ENCODE measurements at places on chromosomes 5 and 9. TPM values are rescaled to one million over a fixed set of nuclear protein-coding genes. Genes with fewer than 3 reads are reported as not detected.

DNA sequence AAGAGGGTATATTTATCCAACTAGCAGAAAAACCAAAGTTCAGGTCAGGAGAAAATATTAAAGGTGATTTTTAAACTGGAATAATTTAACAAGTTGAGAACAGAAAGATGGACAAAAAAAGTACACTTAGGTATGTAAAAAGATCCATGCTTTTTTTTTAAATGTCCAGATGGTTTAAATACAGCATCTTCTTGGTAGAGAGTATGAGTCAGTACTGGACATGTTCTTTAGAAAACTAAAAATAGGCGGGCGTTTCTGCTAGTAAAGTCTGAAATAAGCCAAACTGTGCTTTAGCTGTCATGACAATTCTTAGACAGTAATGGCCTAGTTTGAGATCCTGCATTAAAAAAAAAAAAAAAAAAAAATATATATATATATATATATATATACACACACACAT, 255.9 kb upstream of the ST8SIA4 start:
- H3K4me3 ChIP-seq: no peak overlapping the region
- H3K4me1 ChIP-seq: no peaks in the 10 kb centered on the region
- no peaks in the 10 kb centered on the region for H3K36me3 ChIP-seq
- no peak overlapping the region for H3K27ac ChIP-seq
- DNase-seq: no peak
- H3K27me3 ChIP-seq: no peaks in the 10 kb centered on the region

DNA sequence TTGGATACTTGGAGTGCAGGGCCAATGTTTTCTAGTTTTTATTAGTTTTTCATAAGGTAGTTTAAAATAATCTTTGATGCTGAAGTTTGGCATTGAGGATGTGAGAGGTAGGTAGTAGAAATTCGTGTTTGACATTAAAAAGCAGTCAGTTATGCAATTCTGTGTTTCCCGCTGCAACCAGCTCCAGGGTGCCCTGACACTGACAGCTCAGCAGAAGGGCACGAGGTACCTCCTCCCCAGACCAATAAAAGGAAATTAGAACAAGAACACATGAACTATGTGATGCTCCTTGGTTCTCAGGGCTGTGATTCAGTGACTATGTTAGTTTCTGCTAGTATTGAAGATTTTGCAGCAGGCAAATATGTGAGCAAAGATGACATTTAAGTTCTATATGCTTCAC, 40.2 kb downstream of the NSUN2 start:
- H3K36me3 ChIP-seq: peaks cover 3% of the 10 kb centered on the region
- no peak overlapping the region for H3K27ac ChIP-seq
- DNase-seq: no peak
- H3K4me3 ChIP-seq: no peak overlapping the region
- no peaks in the 10 kb centered on the region for H3K4me1 ChIP-seq

GRCh38 chr5:138402640-138403039, 36.2 kb upstream of the REEP2 start:
- no peaks in the 10 kb centered on the region for H3K27me3 ChIP-seq
- H3K4me3 ChIP-seq: no peak overlapping the region
- DNase-seq: no peak

- H3K27me3 ChIP-seq: peaks cover 24% of the 10 kb centered on the region
- H3K27ac ChIP-seq: no peak overlapping the region
- DNase-seq: no peak
- peaks cover 21% of the 10 kb centered on the region for H3K4me1 ChIP-seq
- H3K36me3 ChIP-seq: no peaks in the 10 kb centered on the region
Measured at GRCh38 chr5:61626639-61627282, 294.7 kb downstream of the ZSWIM6 start.

GRCh38 chr5:162888268-162888667, 549.1 kb upstream of the CCNG1 start:
- H3K27ac ChIP-seq: no peak overlapping the region
- H3K4me3 ChIP-seq: no peak overlapping the region
- no peaks in the 10 kb centered on the region for H3K4me1 ChIP-seq
- no peaks in the 10 kb centered on the region for H3K36me3 ChIP-seq
- H3K27me3 ChIP-seq: no peaks in the 10 kb centered on the region

GRCh38 chr5:35082530-35082929, 34.8 kb upstream of the AGXT2 start:
- H3K36me3 ChIP-seq: no peaks in the 10 kb centered on the region
- no peak overlapping the region for H3K4me3 ChIP-seq
- no peak overlapping the region for H3K27ac ChIP-seq
- DNase-seq: no peak
- no peaks in the 10 kb centered on the region for H3K27me3 ChIP-seq

DNA sequence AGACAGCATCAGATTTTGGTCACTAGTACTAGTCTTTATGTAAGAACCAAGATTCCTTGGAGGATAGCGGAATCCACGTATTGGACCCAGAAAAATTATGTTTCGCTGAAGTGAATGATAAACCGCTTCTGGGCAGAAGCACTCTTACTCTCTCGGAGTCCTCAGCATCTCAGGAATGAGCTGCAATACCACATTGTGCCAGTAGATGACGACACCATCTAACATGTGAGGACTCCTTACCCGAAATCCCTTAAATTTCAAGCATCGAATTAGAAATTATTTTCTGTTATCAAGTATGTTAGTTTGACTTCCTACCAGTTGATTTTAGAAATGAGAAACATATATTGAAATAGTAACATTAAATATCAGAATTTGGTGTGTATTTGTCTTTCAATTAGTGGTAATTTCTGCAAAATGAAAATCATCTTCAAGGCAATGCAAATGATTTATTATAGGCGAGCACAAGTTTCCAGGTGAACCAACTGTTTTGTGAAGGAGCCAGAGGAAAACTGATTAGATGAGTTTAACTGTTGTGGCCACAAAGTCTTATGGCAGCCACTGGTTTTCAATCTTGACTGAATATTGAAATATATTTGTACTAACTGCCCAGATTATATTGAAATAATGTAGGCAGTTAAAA, 66.0 kb upstream of the CAMK4 start:
- DNase-seq: peak; percentile 92
- no peak overlapping the region for H3K27ac ChIP-seq
- H3K27me3 ChIP-seq: no peaks in the 10 kb centered on the region
- H3K4me3 ChIP-seq: no peak overlapping the region
- no peaks in the 10 kb centered on the region for H3K4me1 ChIP-seq

GRCh38 chr5:9428272-9428671, 117.6 kb downstream of the SEMA5A start:
- DNase-seq: no peak
- no peak overlapping the region for H3K4me3 ChIP-seq
- no peaks in the 10 kb centered on the region for H3K4me1 ChIP-seq
- H3K27ac ChIP-seq: no peak overlapping the region
- no peaks in the 10 kb centered on the region for H3K36me3 ChIP-seq

DNA sequence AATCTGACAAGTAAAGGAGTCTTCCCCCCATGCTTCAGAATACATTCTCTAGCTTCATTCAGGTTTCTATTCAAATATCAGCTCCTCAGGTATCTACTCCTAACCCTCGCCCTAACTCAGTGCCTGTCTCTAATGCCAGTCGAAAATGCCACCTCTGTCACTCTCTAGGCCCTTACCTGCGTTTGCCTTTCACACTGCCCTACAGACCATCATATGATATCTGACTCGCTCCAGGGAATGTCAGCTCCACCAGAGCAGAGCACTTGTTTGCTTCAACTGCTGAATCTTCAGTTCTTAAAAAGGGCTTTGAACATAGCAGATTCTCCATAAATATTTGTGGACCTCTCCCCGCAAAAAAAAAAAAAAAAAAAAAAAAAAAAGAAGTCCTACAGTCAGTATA, 46.7 kb downstream of the ADRB2 start:
- DNase-seq: no peak
- no peaks in the 10 kb centered on the region for H3K27me3 ChIP-seq
- no peak overlapping the region for H3K27ac ChIP-seq

UNC5A gene
- total RNA-seq: not detected

FBXW5 gene
- 136 TPM for total RNA-seq

- H3K27ac ChIP-seq: no peak overlapping the region
- no peak overlapping the region for H3K4me3 ChIP-seq
Measured at GRCh38 chr5:174837919-174838902, 113.8 kb downstream of the MSX2 start.

- H3K4me1 ChIP-seq: no peaks in the 10 kb centered on the region
- no peak overlapping the region for H3K27ac ChIP-seq
- H3K27me3 ChIP-seq: no peaks in the 10 kb centered on the region
Measured at GRCh38 chr5:128766406-128766805, 198.9 kb upstream of the SLC27A6 start.

DNA sequence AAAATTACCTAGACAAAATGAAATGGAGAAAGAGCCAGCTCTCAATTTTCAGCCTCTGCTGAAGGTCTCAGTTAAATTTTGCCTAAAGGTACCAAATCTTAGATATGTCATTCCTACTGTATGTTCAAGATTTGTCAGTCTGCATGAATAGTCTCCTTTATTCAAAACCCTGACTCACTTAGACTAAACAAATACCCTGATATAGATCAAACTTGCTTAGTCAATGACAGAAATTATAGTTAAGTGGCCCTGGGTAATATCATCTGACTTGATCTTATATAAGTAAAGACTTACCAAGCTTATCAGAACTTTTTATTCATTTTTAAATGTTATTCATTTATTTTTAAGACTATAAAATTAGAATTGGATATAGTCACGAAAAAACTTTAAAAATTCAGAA, 12.2 kb downstream of the MEGF9 start:
- no peaks in the 10 kb centered on the region for H3K27me3 ChIP-seq
- peaks cover 2% of the 10 kb centered on the region for H3K36me3 ChIP-seq
- no peaks in the 10 kb centered on the region for H3K4me1 ChIP-seq
- H3K27ac ChIP-seq: no peak overlapping the region

GRCh38 chr5:157197086-157197485, 16.4 kb downstream of the ITK start:
- H3K4me3 ChIP-seq: no peak overlapping the region
- no peaks in the 10 kb centered on the region for H3K27me3 ChIP-seq
- DNase-seq: peak; percentile 72
- H3K27ac ChIP-seq: no peak overlapping the region
- H3K36me3 ChIP-seq: peaks cover 3% of the 10 kb centered on the region
- peaks cover 62% of the 10 kb centered on the region for H3K4me1 ChIP-seq

- DNase-seq: no peak
- no peaks in the 10 kb centered on the region for H3K27me3 ChIP-seq
- no peaks in the 10 kb centered on the region for H3K36me3 ChIP-seq
- H3K4me1 ChIP-seq: no peaks in the 10 kb centered on the region
- H3K27ac ChIP-seq: peak overlapping the region; percentile 24
Measured at GRCh38 chr5:158753354-158753753, 346.4 kb downstream of the EBF1 start.

DNA sequence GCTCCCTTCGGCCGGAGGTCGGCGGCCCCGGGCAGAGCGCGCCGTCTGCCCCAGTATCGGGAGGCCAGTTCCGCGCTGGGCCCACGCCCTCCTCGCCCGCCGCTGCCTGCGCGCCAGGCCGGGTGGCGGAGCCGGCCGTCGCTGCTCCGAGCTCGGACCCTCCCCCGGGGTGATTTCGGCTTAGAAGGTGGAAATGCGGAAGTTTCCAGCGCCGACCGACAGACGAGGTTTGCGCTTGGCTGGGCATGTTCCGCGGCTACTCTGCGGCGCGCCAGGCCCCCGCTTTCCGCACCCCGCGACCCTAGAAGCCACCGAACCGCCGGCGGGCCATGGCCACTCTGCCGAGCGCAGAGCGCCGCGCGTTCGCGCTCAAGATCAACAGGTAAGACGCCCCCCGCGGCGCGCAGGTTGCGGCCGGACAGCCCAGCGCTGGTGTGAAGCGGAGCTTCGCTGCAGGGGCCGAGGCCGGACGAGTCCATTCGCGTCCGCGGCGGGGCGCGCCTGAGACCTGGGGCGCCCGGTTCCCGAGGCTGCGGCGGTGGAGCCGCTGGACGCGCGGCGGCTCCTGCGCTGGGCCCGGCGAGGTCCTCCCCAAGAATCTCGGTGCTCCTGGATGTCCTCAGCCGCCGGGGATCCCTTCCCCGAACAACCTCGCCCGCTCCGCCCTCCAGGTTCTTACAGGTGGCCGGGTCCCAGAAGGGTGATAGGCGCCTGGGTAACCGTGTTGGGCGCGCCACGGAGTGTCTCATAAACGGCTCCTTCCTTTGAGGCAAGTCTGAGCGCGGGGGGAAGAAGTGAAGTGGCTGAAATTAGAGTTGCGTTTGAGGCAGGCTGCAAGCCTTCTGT, at the start of gene DOCK8:
Gene DOCK8, plus strand, starts transcription at position 218 of the 846 bp plus-strand sequence. Its CDS starts 112 bp downstream, at position 330.
- peak; percentile 54 for DNase-seq
- H3K27ac ChIP-seq: peak within 1 kb of the TSS; percentile 77
- H3K36me3 ChIP-seq: no peaks in the 10 kb centered on the region
- H3K4me1 ChIP-seq: peaks cover 17% of the 10 kb centered on the region
- H3K4me3 ChIP-seq: peak within 1 kb of the TSS; percentile 81
- no peaks in the 10 kb centered on the region for H3K27me3 ChIP-seq

- H3K4me3 ChIP-seq: no peak overlapping the region
- H3K4me1 ChIP-seq: no peaks in the 10 kb centered on the region
- no peak overlapping the region for H3K27ac ChIP-seq
- H3K27me3 ChIP-seq: no peaks in the 10 kb centered on the region
- no peak for DNase-seq
Measured at GRCh38 chr9:69900406-69900805, 79.8 kb downstream of the CFAP95 start.

- peak; percentile 3 for DNase-seq
- H3K4me1 ChIP-seq: peaks cover 16% of the 10 kb centered on the region
- H3K27ac ChIP-seq: no peak overlapping the region
- H3K27me3 ChIP-seq: peaks cover 31% of the 10 kb centered on the region
Measured at GRCh38 chr5:129905473-129906176, 1.4 kb downstream of the CHSY3 start.

MLLT3 gene
- 24.3 TPM for total RNA-seq

- H3K4me3 ChIP-seq: peak overlapping the region; percentile 50
- no peaks in the 10 kb centered on the region for H3K36me3 ChIP-seq
- H3K4me1 ChIP-seq: peaks cover 35% of the 10 kb centered on the region
- DNase-seq: no peak
- no peaks in the 10 kb centered on the region for H3K27me3 ChIP-seq
Measured at GRCh38 chr5:119355244-119355638, 578 bp upstream of the TNFAIP8 start.

DNA sequence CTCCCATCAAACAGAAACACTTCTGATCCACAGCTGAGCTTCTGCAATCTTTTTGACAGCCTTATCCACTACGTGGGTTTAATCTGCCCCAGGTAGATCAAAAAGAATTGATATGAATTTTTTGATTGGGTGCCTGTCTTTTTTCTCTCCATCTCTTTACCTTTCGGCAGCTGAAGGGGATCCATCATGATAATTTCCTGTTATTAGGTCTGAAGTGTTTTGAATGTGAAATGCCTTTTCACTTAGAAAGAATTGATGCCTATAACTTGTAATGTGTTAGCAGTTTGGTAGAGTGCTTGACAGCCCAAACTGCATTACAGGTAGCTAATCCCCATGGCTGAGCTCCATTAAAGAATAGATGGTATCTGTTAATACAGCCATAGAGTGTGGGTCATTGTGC, 745.4 kb downstream of the TLR4 start:
- H3K36me3 ChIP-seq: no peaks in the 10 kb centered on the region
- H3K27ac ChIP-seq: no peak overlapping the region
- no peak overlapping the region for H3K4me3 ChIP-seq
- DNase-seq: no peak
- no peaks in the 10 kb centered on the region for H3K27me3 ChIP-seq

MYO10 gene
- total RNA-seq: not detected

DNA sequence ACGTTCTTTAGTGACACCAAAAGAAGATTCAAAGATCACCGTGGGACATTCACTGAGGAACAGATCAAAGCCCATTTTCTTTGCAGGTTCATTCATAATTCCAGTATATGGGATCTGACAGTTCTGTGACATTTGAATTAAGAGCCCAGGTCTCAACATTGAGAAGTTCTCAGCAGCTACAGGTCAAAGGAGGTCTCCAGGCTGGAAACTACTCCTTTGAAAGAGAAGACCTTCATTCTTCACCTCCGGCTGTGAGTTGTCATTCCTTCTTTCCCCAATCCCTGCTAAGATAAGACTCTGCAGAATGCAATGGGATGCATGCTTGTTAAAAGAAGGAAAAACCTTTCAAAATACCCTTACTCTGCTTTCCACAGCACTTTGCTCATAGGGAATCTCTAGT, 79.0 kb downstream of the COL23A1 start:
- H3K36me3 ChIP-seq: no peaks in the 10 kb centered on the region
- H3K27me3 ChIP-seq: no peaks in the 10 kb centered on the region
- H3K27ac ChIP-seq: no peak overlapping the region

PCDHA2 gene
- not detected for total RNA-seq
